ENCODE measurements at places on chromosomes 2 and 18.

DNA sequence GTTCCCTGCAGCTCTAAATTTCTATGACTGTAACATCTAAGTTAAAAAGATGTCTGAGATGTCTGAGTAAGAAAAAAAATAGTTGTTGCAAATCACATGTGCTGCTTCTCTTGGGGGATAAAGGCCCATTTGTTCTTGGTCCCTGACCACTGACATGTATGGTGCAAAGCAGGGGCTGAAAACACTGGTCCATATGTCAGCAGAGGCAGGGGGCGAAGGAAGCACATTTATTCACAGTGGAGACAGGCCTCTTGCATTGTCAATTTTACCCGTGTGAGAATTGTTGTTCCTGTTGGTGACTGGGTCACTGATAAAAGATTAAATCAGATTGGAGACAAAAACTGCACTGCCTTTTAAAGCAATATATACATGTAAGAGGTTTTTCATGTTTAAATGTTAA is 38.8 kb downstream of the PRKCE start:
- no peak for DNase-seq

DNA sequence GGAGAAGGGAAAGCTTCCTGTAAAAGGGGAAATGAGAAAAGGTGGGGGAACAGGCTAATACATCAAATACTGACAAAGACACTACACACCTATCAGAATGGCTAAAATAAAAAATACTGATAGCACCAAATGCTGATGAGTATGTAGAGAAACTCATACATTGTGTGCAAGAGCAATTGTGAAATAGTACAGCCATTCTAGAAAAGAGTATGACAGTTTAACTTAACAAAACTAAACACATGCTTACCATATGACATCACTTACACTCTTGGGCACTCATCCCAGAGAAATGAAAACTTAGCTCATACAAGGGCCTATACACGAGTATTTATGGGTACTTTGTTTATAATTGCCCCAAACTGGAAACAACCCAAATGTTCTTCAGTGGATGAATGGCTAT is 53.4 kb downstream of the ZNF638 start:
- no peak for DNase-seq

DNA sequence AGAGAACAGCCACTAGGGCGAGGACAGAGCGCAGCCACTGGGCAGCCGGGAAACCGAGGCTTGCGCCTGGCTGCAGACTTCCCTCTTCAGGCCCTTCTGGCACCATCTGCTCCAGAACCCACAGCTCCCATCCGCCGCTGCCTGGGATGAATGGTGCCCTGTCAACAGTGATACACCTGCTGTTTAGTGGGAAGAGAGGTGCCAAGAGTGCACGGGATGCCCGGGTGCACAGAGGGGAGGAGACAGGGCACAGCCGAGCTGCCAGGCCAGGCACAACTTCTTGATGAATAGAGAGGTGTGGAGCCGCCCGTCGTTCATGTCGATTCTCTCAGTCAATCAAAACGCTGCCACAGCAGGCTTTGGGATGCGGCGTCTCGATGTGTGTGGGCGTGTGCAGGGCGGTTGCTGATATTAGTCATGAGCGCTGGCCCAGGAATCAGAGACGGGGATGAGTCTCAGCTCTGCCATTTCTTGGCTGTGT is 39.5 kb downstream of the RRM2 start:
- DNase-seq, result no peak

DNA sequence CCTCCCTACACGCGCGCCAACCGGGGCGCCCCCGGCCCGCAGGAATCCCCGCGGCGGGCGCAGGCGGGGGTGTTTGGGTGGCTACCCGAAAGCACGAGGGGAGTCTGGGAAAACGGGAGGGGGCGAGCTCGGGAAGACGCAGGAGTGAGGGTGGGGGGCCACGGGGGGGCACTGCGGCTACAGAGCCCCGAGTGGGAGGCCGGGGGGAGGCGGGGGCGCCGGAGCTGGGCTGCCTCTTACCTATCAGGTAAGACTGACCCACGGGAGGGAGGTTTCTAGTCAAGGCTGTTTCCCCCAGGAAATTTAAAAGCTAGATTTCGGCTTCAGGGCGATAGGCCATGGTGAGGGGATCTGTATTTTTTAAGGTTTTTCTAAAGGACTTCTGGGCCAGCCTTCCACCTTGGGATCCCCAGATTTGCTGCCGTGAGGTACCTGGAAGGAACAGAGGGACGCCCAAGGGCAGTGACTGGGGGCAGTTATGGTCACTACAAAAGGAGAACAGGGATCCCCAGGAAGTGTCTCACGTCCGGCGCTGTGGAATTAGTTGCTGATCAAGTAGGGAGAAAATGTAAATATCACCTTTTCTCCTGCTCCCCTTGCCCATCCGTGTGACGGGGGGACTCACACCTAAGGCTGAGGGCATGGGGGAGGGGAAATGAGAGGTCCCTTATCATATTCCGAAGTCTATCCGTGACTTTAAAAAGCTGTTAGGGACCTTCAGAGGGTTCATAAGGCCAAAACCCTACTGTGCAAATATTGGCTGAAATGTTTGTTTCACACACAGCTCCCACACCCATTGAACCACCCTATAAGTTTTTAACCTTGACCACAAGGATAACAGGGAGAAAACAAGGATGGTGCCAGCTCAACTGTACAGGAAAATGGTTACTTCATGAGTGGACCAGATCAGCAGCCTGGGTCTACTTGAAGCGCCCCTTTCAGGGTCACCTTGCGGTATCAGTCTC is 638 bp upstream of the IRS1 start:
- no peak for DNase-seq

Data from vagina (tissue), 2 donors.